CD4-positive, alpha-beta T cell treated with Interleukin-15 for 1 hour (primary cell): ENCODE measurements at places on chromosomes 2 and 18.

DNA sequence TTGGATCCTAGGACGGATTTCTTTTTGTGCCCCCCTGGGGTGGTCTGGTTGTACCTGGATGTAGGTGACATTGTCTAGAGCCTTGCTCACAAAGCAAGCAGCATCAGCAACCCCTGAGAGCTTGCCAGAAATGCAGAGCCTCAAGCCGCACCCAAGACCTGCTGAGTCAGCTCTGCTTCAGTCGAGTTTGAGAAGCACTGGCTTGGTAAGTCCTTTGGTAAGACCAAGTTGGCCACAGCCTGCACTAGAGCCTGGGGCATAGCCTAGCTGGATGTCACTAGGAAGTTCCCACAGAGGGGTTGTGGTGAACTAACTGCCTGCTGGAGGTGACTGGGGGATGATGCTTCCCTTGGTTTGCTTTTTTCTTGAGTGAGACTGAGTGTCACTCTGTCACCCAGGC, 6.2 kb downstream of the ABCG5 start:
- no peak for DNase-seq

DNA sequence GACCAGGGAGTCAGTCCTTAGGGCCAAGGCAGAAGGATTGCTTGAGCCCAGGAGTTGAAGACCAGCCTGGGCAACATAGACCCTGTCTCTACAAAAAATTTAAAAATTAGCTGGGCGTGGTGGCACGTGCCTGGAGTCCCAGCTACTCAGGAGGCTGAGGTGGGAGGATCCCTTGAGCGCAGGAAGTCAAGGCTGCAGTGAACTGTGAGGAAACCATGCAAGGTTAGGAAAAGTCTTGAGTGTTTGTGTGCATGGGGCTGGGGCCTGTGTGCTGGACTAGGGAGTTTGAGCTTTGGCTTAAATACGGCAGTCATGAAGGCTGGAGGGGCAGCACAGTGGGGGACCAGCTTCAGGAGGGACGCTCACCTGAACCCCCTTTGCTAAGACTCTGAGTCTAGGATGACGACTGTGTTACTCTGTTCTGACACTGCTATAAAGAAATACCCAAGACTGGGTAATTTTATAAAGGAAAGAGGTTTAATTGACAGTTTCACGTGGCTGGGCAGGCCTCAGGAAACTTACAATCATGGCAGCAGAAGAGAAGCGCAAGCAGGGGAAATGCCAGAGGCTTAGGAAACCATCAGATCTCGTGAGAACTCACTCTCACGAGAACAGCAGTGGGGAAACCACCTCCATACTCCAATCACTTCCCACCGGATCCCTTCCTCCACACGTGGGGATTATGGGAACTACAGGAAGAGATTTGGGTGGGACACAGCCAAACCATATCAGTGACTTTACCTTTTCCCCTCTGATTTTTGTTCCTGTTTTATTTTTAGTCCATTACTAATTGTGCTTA, 39.4 kb downstream of the GORASP2 start:
- DNase-seq, result no peak

DNA sequence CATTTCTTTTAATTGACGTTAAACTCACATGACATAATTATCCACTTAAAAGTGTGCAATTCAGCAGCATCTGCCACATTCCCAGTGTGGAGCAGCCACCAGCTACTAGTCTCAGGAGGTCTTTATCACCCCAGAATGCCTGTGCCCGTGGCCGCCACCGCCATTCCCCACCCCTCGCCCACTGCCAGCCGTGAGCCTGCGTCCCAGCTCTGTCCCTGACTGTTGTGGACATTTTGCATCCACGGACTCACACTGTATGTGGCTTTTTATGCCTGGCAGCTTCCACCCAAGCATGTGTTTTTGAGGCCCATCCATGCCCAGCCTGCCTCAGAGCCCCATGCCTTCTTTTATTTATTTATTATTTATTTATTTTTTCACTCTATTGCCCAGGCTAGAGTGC, 9.2 kb downstream of the BOK start:
- no peak for DNase-seq

DNA sequence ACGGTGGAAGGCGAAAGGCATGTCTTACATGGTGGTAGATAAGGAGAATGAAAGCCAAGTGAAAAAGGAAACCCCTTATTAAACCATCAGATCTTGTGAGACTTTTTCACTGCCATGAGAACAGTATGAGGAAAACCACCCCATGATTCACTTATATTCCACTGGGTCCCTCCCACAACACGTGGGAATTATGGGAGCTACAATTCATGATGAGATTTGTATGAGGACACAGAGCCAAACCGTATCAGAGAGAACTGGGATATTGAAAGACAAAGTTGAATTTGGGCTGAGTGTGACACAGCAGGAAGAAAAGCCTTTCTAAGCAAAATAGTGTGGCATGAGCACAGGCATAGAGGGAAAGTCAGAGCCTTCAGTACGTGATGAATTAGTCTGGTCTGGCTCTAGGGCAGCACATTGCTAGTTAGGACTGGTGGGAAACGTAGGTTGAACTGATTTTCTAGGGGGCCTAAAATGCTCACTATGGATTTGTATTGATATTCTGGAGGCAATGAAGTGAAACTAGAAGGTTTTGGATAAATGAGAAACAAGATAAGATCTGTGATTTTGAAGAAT, 84.8 kb upstream of the RND3 start:
- no peak for DNase-seq

DNA sequence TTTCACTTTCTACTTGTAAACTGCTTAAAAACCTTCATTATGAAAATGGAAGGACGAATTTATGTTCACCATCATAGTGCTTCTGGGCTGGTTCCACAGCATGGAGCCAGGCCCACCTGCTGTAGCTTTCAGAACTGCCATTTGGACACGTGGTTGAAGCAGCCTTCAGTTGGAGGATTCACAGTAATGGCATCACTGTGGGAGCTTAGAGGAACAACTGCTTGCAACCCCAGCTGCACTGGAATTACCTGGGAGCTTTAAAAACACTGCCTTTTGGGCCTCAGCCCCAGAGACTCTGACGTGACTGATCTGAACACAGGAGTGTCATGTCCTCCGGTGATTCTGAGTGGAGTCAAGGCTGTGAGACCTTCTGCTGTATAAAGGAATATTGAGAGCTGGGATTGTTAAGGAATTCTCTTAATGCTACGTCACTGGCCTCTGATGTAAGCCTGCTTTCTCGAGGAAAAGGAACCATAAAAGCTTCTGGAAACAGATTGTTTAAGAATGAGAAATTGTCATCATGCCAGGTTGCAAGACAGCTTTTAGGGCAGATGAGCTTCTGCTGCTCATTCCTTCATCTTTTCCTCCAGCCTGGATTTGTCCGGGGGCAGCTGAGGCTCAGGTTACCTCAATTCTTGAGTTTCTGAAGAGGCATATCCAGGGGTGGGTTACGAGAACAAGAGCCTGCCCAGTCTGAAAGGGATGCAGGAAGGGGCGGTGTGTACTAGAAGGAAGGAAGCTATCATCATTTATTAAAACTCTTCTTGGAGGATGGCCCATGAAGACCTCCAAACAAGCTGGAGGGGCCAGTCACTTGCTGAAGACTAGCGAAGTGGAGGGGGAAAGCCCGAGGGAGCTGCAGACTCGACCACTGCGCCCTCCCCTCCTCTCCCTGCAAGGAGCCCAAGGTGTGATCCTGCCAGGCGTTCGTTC, 1.3 kb upstream of the IL1R1 start:
- DNase-seq, result no peak

- DNase-seq, result no peak
Measured at GRCh38 chr18:49764032-49764431, 49.3 kb downstream of the ACAA2 start.

GRCh38 chr2:121346859-121347258, 61.9 kb upstream of the TFCP2L1 start:
- DNase-seq, result no peak

- no peak for DNase-seq
Measured at GRCh38 chr2:158766524-158766923, 28.6 kb upstream of the DAPL1 start.

- DNase-seq, result no peak
Measured at GRCh38 chr2:133525613-133526529, 42.4 kb downstream of the NCKAP5 start.

- peak; percentile 64 for DNase-seq
Measured at GRCh38 chr18:48833701-48834412, 116.9 kb downstream of the SMAD7 start.

- no peak for DNase-seq
Measured at GRCh38 chr2:195479407-195479806, 177.6 kb upstream of the SLC39A10 start.

DNA sequence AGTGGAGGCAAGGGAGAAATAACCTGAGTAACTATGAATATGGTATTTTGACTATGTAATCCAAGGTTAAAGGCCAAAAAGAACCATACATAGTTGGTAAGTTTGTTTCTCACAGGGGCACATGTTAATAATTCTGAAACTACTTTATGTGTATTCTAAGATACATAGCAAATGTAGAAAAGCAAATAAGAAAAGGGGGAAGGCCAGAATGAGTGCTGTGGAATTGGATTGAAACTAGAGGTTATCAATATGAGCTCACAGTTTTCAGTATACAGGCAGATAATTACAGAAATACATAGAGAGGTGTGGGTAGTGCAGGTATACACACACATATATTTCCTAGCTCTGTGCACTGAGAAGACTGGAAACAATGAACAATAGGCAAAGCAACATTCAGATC, 13.7 kb downstream of the INO80C start:
- DNase-seq, result no peak

DNA sequence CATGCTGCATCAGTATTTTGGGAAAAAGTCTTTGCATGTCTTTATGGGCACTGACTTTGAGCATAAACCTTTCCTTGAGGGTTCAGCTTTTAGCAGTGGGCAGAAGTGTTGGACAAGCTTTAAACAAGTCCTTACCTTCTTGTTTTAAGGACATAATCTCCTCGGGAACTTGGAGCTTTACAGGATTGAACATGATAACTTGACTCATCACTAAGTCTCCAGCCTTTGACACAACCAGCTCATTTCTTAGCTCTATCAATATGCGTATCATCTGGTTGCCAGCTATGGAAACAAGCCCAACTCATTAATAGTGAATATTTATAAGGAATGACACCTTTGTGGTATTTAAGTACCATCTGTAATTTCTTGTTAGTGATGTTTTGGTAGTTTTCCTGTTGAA, 21.0 kb upstream of the RAB27B start:
- no peak for DNase-seq

DNA sequence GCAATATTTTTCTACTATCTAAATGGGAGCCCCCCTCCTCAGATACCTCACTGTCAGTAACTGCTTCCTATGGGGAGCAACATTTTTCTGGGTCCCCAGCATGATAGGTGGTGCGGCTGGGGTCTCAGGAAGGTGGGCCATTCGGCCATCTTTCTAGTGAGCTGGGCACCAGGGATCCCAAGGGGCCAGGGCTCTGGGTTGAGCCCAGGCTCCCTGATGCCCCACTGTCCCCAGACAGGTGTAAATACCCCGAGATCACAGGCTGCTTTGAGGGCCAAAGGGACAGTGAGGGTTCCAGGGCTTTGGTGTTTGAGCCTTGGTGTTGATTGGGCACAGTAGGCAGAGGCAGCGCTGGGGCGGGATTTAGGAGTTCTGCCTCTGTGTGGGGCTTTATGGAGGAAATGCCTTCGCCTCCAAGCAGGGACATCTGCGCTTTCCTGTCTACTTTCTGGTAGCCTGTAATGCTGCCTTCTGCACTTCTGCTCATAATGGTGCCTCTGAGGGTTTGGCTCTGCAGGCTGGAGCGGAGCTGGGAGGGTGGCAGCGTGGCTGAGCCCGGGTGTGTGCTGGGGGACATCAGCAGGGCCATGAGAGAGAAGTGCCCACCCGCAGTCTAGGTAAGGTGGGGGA, 5.3 kb downstream of the ITM2C start:
- no peak for DNase-seq

- no peak for DNase-seq
Measured at GRCh38 chr2:124120246-124120645, 95.2 kb downstream of the CNTNAP5 start.

- no peak for DNase-seq
Measured at GRCh38 chr18:27785815-27786471, 391.0 kb downstream of the CDH2 start.
